ENCODE measurements at places on chromosomes 5 and 9. TPM values are rescaled to one million over a fixed set of nuclear protein-coding genes. Genes with fewer than 3 reads are reported as not detected.

Gene FGD3
- polyA plus RNA-seq, result not detected

DNA sequence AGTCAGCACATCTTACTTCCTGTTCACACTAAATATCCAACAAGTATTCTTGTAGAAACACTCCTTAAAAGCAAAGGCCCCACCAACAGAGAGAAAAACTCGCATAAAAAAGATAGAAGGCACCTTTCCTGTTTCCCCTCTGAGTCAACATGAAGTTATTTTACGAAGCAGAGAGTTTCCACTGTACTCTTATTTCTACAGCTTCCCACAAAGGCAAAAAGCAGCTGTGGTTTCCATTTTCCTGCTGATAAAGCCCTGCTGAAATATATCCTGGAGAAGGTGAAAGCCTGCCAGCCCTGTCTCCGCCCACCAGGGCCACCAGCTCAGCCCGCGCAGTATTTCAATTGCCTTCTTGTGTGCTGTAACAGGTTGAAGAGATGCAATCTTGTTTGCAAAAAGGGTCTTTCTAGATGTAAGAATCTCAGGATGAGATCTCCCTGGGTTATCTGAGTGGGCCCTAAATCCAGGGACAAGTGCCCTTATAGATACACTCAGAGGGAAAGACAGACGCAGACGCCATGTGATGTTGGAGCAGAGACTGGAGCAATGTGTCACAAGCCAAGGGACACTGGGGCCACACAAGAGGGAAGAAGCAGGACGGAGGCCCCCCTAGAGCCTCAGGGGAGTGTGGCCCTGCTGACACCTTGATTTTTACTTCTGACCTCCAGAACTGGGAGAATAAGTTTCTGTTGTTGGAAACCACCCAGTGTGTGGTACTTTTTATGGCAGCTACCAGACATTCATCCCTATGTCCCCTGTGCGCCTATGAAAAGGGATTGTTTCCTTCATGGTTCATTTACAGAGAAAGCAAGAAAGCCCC is 19.9 kb downstream of the SEMA4D start:
- peak overlapping the region; percentile 19 for H3K4me3 ChIP-seq
- no peaks in the 10 kb centered on the region for H3K36me3 ChIP-seq
- peak; percentile 95 for DNase-seq
- H3K4me1 ChIP-seq, result peaks cover 25% of the 10 kb centered on the region
- no peaks in the 10 kb centered on the region for H3K27me3 ChIP-seq

Gene LIFR
- polyA plus RNA-seq, result 4.1 TPM

DNA sequence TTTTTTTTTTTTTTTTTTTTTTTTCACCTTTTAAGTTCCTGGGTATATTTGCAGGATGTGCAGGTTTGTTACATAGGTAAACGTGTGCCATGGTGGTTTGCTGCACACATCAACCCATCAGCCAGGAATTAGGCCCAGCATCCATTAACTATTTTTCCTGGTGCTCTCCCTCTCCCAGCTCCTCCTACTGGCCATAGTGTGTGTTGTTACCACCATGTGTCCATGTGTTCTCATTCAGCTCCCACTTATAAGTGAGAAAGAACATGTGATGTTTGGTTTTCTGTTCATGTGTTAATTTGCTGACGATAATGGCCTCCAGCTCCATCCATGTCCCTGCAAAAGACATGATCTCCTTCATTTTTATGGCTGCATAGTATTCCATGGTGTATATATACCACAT is 350.5 kb downstream of the MAN2A1 start:
- no peak overlapping the region for H3K4me3 ChIP-seq
- H3K4me1 ChIP-seq, result no peaks in the 10 kb centered on the region
- no peak for DNase-seq
- H3K27me3 ChIP-seq, result no peaks in the 10 kb centered on the region

- no peaks in the 10 kb centered on the region for H3K36me3 ChIP-seq
- H3K4me3 ChIP-seq, result no peak overlapping the region
- peaks cover 12% of the 10 kb centered on the region for H3K4me1 ChIP-seq
- DNase-seq, result no peak
- H3K27me3 ChIP-seq, result no peaks in the 10 kb centered on the region
These were observed 3.2 kb downstream of the TOR2A start for GRCh38 chr9:127731938-127732337.

- no peaks in the 10 kb centered on the region for H3K27me3 ChIP-seq
- no peaks in the 10 kb centered on the region for H3K4me1 ChIP-seq
- no peak overlapping the region for H3K4me3 ChIP-seq
- no peak for DNase-seq
- no peaks in the 10 kb centered on the region for H3K36me3 ChIP-seq
These were observed 25.4 kb downstream of the HMHB1 start for GRCh38 chr5:143837306-143837848.

DNA sequence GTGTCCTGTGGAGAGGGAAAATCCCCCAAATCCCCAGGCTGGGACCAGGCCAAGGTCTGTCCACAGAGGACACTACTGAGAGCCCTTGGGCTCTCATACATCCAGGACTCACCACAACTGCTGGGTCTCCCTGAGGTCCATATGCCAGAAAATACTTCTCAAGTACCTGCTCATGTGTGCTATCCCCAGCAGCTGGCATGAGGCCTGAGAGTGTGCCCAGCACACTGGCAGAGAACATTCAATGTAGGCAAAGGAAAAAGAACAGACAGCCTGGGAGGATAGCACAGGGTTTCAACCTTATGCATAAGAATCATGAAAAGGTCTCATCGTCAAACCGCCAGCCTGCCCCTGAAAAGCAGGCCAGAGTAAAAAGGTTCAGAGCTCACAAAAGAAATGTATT is 154.1 kb upstream of the TAS2R1 start:
- no peaks in the 10 kb centered on the region for H3K36me3 ChIP-seq
- H3K27ac ChIP-seq, result no peak overlapping the region
- no peaks in the 10 kb centered on the region for H3K27me3 ChIP-seq
- DNase-seq, result no peak
- H3K4me3 ChIP-seq, result no peak overlapping the region

GRCh38 chr5:150703762-150704161 is 2.9 kb upstream of the RBM22 start:
- H3K27ac ChIP-seq, result no peak overlapping the region
- peaks cover 3% of the 10 kb centered on the region for H3K27me3 ChIP-seq
- peaks cover under 1% of the 10 kb centered on the region for H3K36me3 ChIP-seq
- no peak overlapping the region for H3K4me3 ChIP-seq
- H3K4me1 ChIP-seq, result peaks cover 23% of the 10 kb centered on the region

Gene ENC1
- polyA plus RNA-seq, result 53.3 TPM

- H3K27ac ChIP-seq, result no peak overlapping the region
- DNase-seq, result no peak
- H3K27me3 ChIP-seq, result peaks cover 17% of the 10 kb centered on the region
- H3K4me3 ChIP-seq, result no peak overlapping the region
These were observed 179.3 kb downstream of the FSTL4 start for GRCh38 chr5:133432956-133433532.

DNA sequence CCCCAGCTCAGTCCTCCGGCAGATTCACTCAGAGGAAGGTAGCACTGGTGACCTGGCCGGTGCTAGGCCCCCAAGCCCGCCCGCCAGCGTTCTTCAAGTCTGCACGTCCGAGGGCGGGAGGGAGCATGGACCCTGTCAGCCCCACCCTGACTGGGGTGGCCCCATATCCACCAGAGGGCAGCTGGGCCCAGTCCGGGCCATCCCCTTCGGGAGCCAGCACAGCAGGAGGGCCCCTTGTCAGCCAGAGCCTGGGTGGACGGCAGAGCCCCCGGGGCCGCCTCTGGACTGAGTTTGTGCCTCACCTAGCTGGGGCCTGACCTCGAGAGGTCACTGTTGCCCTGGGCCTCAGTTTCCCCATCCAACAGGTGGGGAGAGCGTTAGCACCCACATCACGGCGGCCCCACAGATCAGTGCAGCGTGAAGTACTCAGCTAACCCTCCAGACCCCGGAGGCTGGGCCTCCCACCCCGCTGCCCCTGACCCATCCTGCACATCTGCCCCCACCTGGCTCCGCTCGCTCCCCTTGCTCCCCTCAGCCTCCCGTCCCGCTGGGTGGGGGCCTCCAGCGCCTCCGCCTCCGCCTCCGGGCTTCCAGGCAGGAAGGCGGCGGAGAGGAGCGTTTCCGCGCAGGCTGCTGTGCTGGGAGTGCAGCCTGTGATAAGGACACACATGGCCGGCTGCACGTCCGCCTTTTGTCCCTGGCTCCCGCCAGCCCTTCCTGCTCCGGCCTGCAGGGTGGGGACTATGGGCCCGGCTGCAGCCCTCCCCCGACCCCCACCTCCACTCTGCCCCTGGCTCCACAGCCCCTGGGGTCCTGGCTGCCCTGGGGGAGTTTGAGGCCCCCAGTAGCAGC is 16.6 kb upstream of the EGFL7 start:
- H3K27ac ChIP-seq, result peak overlapping the region; percentile 98
- H3K4me1 ChIP-seq, result peaks cover 74% of the 10 kb centered on the region
- no peaks in the 10 kb centered on the region for H3K36me3 ChIP-seq
- no peak overlapping the region for H3K4me3 ChIP-seq

GRCh38 chr9:131982671-131983239 is 96.9 kb downstream of the MED27 start:
- H3K4me3 ChIP-seq, result no peak overlapping the region
- no peak overlapping the region for H3K27ac ChIP-seq

Gene UBE2QL1
- 0.05 TPM for polyA plus RNA-seq

Gene MAMDC4
- 4.7 TPM for polyA plus RNA-seq

- DNase-seq, result no peak
- no peaks in the 10 kb centered on the region for H3K36me3 ChIP-seq
- no peaks in the 10 kb centered on the region for H3K27me3 ChIP-seq
- H3K4me3 ChIP-seq, result no peak overlapping the region
- no peak overlapping the region for H3K27ac ChIP-seq
These were observed 20.8 kb upstream of the SEMA4D start for GRCh38 chr9:89518466-89519365.

Gene PGGT1B
- polyA plus RNA-seq, result 2.6 TPM

DNA sequence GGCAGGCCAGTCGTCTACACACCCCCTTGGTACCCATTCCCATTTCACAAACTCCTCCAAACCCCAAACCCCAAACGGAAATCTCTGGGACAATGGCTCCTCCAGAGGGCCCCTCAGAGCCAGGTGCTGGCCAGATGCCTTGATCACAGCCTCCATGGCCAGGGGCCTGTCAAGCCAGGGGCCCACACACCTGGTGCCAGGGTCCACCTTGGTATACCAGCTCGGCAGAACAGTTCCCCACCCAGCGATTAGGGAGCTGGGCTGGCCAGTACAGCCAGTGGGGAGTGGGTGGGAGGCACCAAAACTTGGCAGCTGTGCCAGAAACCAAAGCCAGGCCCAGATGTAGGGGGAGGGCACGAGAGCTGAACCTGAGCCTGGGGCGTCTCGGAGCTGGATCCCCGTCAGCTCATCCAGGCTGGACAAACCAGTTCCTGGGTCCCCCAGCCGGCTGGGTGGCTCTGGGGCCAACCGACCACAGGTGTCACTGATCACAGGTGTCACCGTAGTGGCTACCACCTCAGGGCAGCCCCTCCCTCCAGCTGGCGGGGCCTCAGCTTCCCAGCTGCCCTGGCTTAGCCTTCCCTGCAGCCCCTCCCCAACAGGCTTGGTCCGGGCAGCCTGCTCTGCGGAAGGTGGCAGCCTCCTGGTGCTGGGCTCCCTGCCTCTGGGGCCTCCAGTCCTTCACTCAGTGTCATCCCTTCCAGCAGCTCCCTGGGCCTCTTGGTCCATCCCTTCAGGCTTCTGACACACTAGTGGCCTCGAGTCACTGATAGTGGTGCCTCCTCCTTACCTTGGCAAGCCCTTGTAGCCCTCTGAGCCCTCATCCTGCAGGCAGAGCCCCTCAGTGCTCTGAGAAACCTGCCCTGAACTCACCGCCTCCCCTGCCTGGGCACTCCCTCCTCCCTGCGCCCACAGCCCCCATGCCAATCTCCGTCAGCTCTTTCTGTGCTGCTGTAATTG is 6.6 kb upstream of the RMND5B start:
- no peak overlapping the region for H3K4me3 ChIP-seq
- H3K27ac ChIP-seq, result no peak overlapping the region
- H3K4me1 ChIP-seq, result peaks cover 10% of the 10 kb centered on the region
- no peak for DNase-seq
- no peaks in the 10 kb centered on the region for H3K36me3 ChIP-seq
- H3K27me3 ChIP-seq, result no peaks in the 10 kb centered on the region

Gene MAP1B
- polyA plus RNA-seq, result 50.8 TPM

DNA sequence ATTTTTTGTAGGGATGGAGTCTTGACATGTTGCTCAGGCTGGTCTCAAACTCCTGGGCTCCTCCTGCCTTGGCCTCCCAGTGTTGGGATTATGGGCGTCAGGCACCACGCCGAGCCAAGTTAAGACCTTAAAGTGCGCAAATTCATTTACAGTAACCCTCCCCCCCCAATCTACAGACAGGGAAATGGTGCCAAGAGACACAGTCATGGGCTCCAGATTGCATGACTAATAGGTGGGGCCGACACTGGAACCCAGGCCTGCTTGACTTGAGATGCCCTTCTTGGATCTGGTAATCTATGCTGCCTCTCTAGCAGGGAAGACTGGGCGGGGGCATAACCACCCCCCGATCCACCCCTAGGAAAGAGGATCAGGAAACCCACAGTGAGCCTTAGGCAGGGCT is 19.5 kb downstream of the TTF1 start:
- H3K27ac ChIP-seq, result no peak overlapping the region
- H3K4me1 ChIP-seq, result no peaks in the 10 kb centered on the region
- H3K4me3 ChIP-seq, result no peak overlapping the region
- no peaks in the 10 kb centered on the region for H3K27me3 ChIP-seq
- H3K36me3 ChIP-seq, result peaks cover 36% of the 10 kb centered on the region

Gene CCIN
- 1.1 TPM for polyA plus RNA-seq

Data from endothelial cell of umbilical vein (primary cell).